Foreskin fibroblast (primary cell): ENCODE measurements at places on chromosomes 13 and 19.

DNA sequence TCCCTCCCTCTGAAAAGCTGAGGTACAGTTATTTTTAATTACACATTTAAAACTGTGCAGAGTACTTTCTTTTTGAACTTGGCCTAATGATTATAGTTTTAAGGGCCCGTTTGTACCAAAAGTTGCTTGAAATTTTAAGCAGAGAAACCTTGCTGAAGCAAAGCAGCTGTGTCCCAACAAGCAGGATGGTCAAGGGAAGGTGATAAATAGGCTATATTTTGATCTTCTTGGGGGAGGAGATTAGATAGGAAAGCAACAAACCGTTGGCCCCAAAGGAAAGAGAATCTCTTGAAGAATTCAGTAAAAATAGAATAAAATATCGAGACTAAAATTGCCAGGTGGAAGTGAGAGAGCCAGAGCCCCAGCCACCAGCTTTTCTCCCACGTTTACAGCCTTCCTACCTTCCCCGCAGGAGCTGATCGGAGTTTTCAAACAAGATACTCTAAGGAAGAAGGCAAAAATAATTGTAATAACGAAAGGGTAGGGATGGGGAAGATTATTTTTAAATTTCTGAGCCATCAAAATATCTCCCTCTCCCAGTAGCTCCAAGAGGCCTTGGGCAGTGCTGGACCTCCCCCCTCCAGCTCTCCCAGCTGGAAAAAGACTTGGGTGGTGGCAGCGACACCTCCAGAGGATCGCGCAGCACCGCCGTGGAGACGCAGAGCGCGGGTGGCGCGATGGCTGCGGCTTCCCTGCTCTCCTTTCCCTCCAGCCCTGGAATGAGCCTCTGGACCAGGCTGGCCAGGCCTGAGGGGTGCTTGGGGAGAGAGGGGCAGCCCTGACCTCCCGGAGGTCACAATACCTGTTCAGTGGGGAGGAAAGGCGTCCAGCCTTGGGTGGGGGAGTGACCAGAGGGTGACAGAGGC lies 5.8 kb downstream of the ZIC2 start:
- DNase-seq: no peak

DNA sequence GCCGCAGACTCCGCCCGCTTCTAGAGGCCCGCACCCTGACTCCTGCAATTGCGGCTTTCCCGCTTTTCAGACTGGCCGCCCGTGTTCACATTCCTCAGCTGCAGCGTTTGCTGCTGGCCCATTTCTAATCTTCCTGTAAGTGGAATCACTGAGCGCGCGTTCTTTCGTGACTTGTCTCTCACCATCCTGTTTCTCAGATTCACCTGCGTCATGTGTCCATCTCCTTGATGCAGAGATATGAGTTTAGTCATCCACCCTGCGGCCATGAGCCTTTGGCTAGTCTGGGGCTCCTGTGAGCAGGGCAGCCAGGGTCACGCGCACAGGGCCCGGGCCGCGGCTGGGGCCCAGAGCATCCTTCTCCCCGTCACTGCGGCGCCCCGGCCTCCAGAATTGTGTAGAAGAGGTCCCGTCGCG lies 110.0 kb downstream of the CRYL1 start:
- DNase-seq: no peak

GRCh38 chr19:34229721-34230120 lies 24.6 kb upstream of the GARRE1 start:
- DNase-seq: no peak

GRCh38 chr13:21747456-21747855 lies 76.6 kb downstream of the FGF9 start:
- no peak for DNase-seq
